ENCODE measurements at places on chromosomes 6 and 20. TPM values are rescaled to one million over a fixed set of nuclear protein-coding genes. Genes with fewer than 3 reads are reported as not detected.
A peak's percentile ranks its signal among the peaks of the same experiment; 100 is the strongest.

The IDH3B gene
- 174 TPM for total RNA-seq

The CGA gene
- total RNA-seq = not detected

The GID8 gene
- total RNA-seq = 48.7 TPM

The HUS1B gene
- 4.5 TPM for total RNA-seq

The VTA1 gene
- 20.7 TPM for total RNA-seq

The SRSF12 gene
- total RNA-seq = not detected

The RBBP8NL gene
- not detected for total RNA-seq

The NKAIN4 gene
- total RNA-seq = not detected

The PM20D2 gene
- total RNA-seq = 6.2 TPM

DNA sequence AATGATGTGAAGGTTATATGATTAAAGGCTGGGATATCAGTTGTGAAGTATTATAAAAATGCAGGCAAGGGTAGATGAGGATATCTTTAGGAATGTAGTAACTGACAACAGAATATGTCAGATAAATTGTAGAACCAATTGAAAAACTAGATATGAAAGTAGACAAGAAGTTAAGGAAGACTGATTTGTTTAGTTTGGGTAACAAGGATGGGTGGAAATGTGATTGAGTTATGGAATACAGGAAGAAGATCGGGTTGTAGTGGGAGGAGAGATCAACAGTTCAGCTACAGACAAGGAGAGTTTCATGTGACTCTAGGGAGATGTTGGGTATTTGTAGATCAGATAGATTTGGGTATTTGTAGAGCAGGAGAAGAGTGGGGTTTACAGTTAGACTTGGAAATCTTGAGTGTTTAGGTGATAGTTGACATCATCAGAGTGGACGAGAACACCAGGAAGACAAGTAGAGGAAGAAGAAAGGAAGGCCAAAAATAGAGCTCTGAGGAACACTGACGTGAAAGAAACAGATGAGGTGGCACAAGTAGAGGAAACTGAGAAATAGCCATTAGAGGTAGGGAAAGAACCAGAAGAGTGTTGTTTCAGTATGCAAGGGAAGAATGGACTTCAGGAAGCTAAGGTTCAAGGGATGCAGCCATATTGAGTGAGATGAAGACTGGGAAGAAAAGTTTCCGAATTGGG lies 12.1 kb upstream of the TSPYL1 start:
- no peak for DNase-seq

- no peak for DNase-seq
Measured at GRCh38 chr20:10531848-10532247, 96.7 kb downstream of the SLX4IP start.

GRCh38 chr6:28277746-28278145 lies 3.6 kb upstream of the PGBD1 start:
- DNase-seq = no peak

DNA sequence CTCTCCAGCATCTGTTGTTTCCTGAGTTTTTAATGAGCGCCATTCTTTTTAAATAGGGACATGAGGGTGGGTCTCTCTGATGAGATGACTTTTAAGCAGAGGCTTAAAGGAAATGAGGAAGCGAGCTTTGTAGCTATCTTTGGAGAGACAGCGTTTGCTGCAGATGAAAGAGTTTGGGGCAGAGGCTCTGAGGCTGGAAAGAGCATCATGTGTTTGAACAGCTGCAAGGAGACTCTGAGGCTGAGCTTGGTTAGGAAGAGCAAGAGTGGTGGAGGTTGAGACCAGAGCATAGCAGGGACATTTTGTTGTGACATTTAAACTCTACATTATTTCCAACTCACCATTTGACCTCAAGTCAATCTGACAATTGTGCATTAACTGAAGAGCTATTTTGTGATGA lies 38.3 kb upstream of the TMX4 start:
- DNase-seq = no peak

- no peak for DNase-seq
Measured at GRCh38 chr6:132067286-132067685, 116.1 kb upstream of the CCN2 start.

- DNase-seq = no peak
Measured at GRCh38 chr6:149457316-149457884, 27.4 kb downstream of the ZC3H12D start.

DNA sequence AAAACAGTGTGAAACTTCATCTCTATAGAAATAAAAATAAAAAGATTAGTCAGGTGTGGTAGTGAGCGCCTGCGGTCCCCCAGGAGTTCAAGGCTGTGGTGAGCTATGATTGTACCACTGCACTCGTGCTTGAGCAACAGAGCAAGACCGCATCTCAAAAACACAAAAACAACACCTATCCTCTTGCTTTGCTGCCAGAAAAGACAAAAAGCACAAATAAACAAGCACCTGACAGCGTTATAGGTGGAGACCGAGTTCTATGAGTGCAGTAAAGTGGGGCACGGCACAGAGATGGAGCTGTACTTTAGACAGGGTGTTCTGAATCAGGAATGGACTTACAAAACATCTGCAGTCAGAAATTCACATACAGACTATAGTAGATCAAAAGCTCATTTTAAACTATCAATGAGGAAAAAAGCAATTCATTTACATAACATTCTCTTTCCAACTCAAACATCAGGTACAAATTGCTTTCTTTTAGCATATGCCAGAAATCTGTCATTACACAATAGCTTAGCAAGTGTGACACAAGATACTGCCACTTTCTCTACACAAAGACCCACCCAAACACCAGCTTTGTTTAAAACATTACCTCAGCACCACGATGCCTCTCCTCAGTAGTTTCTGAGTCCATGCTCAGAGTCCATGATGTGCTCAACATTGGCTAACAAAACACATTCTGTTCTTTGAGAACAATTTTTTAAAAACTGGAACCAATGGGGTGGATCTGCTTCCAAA lies 10.1 kb downstream of the EZR start:
- DNase-seq = peak; percentile 76

GRCh38 chr6:45966340-45966739 lies 49.3 kb downstream of the CLIC5 start:
- no peak for DNase-seq

- no peak for DNase-seq
Measured at GRCh38 chr6:132219901-132220300, 181.4 kb downstream of the MOXD1 start.

GRCh38 chr6:155090166-155090565 lies 95.1 kb downstream of the TIAM2 start:
- no peak for DNase-seq
